ENCODE measurements at places on chromosomes 2 and 18.

DNA sequence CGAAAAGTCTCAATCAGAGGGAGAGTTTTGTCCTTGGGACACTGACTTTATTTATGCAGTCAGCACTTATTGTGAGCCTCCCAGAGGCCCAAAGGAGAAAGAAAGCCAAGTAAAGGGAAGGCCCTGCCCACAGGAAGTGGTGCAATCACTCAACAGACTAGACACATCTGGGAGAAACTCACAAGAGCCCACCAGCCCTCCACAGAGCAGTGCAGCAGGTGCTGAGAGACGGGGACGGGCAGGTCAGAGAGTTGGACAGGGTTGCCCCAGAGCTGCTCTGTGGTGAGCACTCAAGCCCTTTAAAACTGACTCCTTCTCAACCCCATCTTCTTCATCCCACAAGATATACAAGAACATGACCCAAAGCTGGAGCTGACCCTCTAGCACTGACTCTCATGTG lies 96.0 kb downstream of the TFCP2L1 start:
- DNase-seq: no peak

DNA sequence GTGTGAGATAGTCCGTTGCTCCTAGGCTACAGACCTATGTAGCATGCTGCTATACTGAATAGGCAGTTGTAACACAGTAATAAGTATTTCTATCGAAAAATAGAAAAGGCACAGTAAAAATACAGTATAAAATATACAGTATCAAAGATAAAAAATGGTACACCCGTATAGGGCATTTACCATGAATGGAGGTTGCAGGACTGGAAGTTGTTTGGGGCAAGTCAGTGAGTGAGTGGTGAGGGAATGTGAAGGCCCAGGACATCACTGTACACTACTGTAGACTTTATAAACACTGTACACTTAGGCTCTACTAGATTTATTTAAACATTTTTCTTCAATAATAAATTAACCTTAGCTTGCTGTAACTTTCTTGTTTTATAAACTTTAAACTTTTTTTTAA lies 3.5 kb downstream of the MAP3K20 start:
- no peak for DNase-seq

DNA sequence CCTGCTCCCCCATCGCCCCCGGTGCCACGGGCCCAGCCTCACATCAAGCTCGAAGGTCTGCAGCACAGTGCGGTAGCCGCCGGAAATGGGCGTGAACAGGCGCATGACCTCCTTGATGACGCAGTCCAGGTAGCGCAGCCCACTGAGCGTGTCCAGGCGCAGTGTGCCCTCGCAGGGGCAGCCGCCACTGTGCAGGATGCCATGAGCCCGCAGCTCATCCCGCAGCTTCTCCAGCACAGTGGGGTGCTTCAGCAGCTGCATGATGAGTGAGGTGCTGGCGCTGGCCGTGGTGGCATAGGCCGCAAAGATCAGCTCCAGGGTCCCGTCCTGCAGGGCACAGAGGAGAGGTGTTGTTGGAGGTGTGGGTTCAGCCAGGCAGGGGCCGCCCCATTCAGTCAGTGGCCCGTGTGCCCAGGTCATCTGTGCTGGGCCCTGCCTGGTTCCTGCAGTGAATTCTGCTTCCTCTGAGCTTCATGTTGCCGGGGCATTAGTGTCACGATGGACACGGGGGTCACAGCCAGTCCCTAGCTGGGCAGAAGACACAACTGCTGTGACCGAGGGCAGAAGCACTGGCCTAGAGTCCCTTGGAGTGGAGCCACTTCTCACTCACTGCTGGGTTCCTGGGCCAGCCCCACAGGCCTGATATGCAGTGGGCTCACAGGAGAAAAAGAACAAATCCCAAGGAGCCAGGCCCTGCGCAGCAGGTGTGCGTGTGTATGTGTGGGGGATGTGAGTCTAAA lies 14.5 kb downstream of the CYP26B1 start:
- no peak for DNase-seq

DNA sequence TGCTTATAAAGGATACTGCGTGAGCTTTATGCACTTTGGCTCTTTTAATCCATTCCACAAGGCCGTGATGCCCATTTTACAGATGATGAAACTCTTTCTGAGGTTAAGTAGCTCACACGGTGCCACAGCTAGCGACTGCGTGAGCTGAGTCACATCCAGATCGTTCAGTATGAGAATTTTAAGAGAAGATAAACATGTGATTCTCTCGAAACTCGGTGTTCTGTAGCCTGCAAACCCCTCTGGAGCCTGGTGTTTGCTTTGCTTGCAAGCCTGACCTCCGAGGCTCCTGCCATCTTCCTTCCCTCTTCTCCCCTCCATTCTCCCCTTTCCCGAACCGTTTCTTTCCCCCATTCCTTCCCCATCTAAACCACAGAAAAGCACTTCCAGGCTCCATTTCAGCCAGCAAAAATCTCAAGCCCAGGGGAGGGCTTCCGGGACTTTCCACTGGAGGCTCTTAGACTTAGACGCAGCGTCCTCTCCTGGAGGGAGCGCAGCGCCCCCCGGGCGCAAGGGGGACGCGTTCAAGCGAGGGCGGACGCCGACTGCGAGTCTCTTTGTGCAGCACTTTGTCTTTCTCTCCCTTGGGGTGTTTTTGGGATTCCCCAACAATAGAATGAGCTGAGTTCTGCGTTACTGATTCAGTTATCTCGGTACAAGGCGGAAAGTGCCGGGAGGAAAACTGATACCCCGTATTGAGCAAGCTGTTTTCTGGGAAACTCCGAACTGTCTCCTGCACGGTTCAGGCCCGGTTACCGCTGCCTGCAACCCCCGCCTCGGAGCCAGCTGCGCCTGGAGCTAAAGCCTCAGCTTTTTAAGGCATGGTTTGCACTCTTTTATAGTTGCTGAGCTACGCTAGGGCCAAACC lies 38.0 kb downstream of the CYP1B1 start:
- DNase-seq: no peak

DNA sequence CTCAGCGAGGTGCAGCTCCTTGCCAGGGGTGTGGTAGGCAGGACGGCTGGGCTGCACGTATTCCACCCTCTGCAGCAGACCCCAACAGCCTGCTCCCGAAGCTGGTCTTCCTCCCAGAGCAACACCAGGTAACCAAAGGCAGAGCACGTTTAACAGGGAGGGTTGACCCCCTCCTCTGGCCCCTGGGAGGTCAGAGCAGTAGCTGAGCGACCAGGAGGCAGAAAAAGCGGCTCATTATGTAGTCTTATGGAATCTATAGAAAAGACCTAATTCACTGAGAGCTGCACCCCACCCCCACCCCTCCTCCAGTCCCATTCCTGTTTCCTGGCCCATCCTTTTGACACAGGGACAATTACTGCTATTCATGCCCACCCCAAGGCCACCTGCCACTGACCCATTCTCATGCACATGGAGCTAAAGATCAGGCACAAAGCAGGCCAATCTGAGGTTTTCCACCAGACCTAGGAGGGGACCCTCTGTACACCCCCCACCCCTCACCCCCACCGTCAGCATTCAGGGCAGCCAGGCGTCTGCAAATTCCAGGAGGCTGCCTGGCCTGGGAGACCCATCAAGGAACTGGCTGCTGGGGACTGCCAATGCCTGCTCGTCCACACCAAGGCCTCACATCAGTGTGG lies 60.9 kb upstream of the FZD7 start:
- no peak for DNase-seq

GRCh38 chr2:145157741-145158591 lies 638.0 kb upstream of the ZEB2 start:
- DNase-seq: no peak

DNA sequence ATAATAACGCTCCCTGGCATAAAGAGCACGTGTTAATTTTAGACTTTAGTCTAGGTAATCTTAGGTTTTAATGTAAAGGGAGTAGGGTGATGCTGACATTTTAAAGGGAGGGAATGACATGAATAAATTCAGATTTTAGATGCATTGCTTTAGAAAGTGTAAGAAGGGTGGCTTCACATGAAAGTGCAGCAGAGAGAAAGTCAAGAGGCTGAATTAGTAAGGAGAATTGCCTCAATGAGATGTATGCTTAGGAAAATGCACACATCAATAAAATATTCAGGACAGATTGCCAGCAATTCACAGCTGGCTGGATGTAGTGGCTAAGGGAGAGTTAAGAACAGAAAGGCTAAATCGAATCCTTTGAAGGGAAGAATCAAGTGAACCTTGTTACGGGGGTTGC lies 165.5 kb upstream of the CDH19 start:
- DNase-seq: no peak

DNA sequence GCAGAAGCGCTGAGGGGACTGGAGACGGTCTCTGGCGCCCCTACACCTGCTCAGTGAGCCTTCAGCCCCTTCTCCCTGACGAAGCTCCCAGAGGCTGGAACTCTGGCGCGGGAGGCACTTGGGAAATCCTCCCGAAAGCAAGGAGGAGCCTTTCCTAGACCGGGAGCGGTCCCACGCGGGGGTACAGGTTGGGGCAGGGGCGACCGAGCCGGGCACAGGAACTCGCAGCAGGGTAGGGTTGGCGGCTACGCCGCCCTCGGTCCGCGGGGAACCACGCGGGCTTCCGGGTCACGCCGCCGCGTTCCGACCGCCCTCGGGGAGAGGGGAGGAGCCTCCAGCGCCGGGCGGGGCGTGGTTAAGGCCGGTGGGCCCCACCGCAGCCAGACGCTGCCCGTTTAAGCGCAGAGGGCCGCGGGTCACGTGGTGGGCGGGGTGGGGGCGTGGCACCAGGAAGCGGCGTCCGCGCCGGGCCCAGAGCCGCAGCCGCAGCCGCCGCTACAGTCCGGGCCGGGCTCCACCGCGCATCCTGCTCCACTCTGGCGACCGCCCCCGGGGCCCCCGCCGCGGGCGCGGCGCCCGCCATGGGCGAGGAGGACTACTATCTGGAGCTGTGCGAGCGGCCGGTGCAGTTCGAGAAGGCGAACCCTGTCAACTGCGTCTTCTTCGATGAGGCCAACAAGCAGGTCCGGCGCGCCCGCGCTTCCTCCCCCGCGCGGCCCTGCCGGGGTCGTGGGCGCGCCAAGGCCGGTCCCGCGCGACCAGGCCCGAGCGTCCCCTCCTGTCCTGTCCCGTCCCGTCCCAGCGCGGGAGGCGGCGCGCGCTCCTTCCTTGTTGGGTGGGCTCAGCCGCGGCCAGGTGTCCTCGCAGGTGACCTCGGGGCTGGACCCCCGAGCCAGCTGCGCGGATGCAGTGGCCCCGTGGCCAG lies at the start of gene RMC1:
RMC1 (plus strand) TSS at position 474 of the 925 bp plus-strand sequence; CDS start at position 582, 108 bp downstream.
- DNase-seq: peak; percentile 95
